Stimulated activated CD4-positive, alpha-beta T cell treated with anti-CD3 and anti-CD28 coated beads, Interleukin-1b, Interleukin-23, amount 100 ng/mL, for 1 hour (primary cell): ENCODE measurements at places on chromosomes 4 and X.

DNA sequence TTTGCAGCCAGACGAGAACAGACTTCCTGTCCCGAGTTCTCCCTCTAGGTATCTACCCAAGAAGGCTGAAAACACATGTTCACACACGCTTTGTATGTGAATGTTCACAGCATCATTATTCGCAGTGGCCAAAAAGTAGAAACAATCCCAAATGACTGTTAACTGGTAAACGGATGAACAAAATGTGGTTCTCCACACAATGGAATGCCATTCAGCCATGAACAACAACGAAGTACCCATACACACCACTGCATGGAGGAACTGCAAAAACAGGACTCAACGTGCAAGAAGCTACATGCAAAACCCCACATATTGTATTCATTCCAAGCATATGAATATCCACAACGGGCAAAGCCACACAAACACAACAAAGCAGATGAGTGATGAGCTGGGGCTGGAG, 45.0 kb downstream of the PDHA1 start:
- DNase-seq = no peak

- no peak for DNase-seq
Observed at GRCh38 chr4:159747983-159748382, 645.1 kb downstream of the RAPGEF2 start.

DNA sequence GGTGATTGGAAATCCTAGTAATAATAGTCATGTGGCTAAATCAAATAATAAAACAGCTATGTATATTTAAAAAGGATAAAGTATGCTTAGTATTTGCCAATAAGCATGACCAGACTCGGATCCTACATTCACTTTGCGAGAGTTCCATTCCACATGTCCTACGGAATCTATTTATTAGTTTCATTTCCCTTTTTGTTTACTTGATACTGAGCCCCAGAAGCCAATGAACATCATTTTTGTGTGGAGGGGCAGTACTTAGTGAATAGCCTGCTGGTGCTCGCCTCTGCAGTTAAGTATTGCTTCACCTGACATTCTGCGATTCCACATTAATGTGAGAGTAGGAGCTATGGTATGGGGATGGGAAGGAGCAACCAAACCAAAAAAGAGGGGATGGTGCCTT, 58.5 kb upstream of the NAP1L5 start:
- no peak for DNase-seq

GRCh38 chrX:40647307-40648197, at the start of gene CXorf38:
Gene CXorf38 (minus strand): TSS chrX:40647561. CDS start chrX:40647520, 41 bp downstream.
- peak; percentile 78 for DNase-seq
